Daoy (cell line): ENCODE measurements at places on chromosomes 3 and 15. TPM values are rescaled to one million over a fixed set of nuclear protein-coding genes. Genes with fewer than 3 reads are reported as not detected.

The IL20RB gene
- total RNA-seq = 1.3 and 1.5 TPM in 2 replicates

The DAPK2 gene
- total RNA-seq = 1.5 and 1.9 TPM in 2 replicates

The RCN2 gene
- 79.7 and 104 TPM in 2 replicates for total RNA-seq

The IQCF5 gene
- total RNA-seq = not detected in 2 replicates

The MESP1 gene
- total RNA-seq = 1.2 and 1.5 TPM in 2 replicates

The SLC22A13 gene
- 0.91 TPM in 1 of 2 replicates, not detected in the other for total RNA-seq

The SCG3 gene
- 0.86 and 2.4 TPM in 2 replicates for total RNA-seq

DNA sequence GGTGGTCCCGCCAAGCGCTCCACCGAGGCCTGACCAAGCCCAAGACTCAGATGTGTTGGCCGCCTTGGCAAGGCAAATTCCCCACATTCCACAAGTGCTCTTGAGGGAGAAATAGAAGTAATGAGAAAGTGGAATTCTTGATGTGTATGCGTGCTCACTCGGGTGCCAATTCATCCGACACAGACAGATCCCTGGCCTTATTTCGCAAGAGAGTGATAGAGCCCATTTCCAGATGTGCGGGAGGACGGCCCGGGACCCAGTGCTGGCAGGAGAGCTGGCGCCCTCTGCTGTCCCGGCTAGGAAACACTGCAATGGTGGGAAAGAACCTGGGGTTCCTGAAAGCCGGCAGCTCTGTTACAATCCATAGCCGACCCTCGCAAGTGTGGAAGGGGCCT is 76.0 kb downstream of the HMG20A start:
- DNase-seq = peak; percentile 86

- peak; percentile 87 for DNase-seq
Observed at GRCh38 chr15:59313641-59314332, 58.9 kb downstream of the MYO1E start.

DNA sequence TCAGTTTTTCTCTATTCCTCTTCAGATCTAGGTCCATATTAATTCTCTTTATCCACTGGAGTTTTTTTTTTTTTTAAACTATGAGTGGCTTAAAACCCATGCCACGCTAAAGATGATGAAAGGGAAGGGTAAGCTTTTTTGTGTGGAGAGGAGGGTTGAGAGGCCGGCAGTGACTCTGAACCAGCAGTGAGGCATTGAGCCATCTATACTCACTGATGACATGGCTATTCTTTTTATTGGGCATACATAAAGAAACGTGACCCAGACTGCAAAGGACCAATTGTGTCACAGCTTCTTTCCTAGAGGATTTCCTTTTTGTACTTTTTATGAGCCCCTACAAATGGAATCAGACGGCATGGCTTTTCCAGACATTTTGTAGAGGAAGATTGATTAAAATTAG is 662.2 kb downstream of the AGBL1 start:
- no peak for DNase-seq

DNA sequence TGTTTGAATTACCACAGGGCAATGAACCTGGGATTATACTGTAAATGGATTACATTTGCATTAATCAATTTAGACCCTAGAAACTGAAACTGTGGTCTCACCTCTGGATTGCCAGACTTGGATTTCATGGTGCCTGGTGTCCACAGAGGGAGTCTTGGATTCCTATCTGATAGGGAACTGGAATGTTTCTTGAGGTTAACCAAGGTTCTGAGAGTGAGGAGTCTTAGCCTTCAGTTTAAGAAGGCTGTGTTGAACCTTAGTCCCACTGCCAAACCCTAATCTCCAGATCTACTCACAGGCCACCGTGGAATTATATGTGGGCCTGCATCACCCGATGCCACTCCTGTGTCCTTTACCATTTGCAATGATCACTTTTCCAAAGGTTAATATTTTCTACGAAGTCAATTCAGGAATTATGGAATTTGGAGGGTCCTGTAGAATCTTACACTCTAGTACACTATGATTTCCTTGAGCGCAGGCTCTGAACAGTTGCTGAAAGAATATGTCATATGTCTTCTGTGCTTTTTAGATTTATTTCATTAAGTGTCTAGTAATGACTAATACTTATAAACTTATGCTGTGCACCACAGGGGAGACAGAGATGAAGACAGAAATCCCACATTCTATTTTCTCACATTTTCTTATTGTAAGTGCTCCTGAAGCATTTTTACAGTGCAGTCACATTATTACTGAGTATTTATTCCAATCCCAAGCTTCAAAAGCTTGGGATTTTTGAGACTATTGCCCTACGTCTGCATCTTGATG is 87.9 kb downstream of the EFL1 start:
- no peak for DNase-seq

DNA sequence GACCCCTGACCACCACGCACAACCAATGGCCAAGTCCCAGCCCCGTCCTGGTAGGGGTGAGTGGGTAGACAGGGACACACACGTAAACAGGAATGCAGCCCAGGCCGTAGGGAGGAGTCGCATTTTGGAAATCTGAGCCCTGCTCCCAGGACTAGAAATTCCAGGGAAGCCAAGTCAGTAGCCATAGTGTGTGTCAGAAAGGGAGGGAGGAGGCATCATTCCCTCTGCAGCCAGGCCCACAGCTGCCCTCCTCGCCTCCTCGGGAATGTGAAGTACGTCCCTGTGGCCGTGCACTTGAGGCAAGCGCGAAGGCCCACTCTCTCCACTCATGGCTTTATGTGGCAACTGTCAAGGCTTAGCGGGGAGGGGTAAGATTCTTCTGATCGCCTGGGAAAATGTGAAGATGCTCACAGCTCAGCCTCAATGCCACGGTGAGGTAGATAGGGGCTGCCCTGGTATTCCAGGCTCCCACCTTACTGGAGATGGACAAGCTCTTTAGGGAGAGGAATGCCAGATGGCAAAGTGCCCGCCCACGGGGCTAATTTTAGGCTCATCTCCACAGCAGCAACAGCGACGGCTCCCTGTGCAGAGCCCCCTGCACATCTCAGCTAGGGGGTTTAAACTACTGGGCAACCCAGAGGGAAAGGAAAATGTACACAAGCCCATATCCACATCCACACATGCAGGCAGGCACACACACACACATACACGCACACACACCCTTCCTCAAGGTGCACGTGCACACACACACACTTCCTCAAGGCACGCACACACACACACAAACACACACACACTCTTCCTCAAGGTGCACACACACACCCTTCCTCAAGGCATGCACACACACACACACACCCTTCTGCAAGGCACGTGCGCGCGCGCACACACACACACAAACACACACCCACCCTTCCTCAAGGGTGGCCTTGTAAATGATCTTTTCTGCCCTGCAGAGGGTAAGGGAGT is 65.5 kb downstream of the ADCY5 start:
- DNase-seq = no peak

DNA sequence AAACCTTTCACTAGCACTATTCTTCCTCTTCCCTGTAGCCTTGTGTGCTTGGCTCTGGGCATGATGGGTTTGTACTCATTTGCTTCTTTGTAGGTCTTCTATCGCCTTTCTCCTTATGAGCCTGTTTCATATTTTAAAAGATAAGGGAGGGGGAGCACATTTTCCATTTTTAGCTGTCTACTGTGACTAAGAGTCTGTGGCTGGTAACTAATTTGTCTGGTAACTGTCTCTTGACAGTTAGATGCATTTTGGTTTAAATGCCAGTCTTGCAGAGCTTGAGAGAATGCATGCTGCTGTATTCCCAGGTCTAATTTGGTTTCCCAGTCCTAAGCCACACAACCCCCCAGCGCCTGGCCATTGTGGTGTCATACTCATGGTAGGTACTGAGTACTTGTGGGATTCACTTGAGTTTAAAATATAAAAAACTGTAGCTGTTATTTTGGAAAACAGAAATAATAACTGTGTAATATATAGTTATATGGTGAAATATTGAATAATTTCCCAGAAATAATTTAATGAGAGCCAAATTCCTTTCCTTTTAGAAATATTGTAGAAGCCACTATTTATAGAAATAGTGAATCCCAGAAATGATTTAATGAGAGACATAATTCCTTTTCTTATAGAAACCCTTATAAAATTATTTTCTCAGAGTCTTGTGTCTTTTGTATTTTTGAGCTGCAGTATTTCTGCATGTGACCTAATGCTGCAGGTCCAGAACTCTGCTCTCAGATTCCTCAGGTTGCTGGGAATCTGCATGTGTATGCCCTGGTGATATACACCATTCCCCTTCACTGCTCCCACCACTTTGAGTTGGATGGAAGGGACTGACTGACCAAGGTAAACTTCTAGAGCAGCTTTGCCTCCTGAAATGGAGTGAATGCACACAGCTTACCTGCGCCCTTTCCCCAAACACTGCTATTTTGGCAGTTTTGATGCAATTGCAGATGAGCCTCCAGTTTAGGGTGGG is 13.9 kb upstream of the GPR171 start:
- DNase-seq = peak; percentile 72

GRCh38 chr15:85630311-85630710 is 164.4 kb downstream of the KLHL25 start:
- DNase-seq = no peak

GRCh38 chr15:91456251-91456718 is 356.2 kb downstream of the SV2B start:
- peak; percentile 97 for DNase-seq

DNA sequence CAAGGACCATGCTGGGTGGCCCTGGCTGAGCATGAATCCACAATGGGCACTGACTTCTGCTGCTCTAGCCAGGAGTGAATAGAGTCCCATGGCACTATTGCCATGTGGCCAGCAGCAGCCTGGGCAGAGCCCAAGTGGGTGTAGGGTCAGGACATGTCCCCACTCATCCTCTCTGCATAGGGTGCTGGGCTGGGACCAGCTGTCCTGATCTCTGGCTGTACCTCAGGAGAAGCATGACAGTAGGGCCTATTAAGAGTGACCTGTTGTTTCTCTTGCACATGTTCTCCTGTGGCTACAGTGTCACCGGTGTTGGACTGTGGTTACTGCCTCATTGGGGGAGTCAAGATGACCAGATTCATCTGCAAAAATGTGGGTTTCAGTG is 46.9 kb downstream of the DLEC1 start:
- DNase-seq = no peak

DNA sequence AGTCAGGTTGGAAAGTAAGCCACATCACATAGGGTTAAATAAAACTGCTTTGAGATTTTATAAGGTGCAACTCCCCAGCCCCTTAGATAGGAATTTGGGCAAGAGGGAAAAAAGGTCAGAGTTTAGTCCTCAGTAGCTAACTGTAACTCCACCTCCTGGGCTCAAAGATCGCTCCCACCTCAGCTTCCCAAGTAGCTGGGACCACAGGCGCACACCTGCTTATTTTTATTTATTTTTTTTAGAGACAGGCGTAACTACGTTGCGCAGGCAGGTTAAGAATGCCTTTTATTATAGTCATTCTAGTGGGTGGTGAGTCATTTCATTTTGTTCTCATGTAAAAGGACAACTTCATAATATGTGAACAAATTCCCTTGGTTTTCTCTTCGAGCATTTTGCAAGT is 14.7 kb downstream of the TM2D3 start:
- DNase-seq = no peak

GRCh38 chr3:106190296-106190695 is 321.5 kb upstream of the CBLB start:
- no peak for DNase-seq

- no peak for DNase-seq
Observed at GRCh38 chr15:72919936-72920465, 132.3 kb upstream of the NEO1 start.

- DNase-seq = peak; percentile 50
Observed at GRCh38 chr3:159861369-159861987, 127.2 kb upstream of the IL12A start.

DNA sequence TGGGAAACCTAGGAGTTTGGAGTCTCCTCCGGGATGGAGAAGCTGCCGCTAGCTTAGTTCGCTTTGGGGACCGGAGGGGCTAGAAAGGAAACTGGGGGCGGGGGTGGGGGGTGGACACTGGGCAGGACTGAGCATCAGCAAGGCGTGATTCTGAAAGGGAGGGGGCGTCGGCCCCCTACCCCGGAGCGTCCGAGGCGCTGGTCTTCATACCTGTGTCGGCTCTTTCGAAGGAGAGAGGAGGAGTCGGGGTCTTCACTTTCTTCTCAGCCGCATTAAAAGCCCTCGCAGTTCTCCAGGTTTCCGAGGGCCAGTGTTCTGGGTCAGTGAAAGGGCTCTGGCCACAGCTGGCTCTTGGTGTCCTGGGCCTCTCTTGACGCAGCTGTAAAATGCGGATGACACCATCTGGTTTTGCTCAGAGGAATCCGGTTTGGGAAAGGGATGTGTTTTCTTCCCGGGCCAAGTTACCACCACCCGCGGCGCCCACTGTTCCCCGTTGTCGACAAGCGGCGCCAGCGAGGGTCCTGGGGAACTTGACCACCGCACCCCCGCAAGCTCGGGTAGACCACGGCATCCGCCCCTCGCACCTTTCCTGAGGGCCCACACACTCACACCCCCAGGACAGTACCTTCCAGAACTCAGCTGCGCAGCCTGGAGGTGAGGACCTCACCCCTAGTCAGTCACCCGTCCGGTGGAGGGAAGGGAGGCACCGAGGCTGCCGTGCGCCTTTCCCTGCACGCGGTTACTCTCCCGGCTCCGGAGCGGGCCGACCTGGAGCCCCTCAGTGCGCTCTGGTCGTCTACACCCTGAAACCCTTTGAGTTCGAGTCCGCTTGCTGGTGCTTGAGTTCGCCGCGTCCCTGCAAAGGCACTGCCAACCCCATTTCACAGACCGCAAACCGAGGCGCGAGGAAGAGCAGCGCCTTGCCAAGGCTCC is 660 bp downstream of the CCK start:
- no peak for DNase-seq

DNA sequence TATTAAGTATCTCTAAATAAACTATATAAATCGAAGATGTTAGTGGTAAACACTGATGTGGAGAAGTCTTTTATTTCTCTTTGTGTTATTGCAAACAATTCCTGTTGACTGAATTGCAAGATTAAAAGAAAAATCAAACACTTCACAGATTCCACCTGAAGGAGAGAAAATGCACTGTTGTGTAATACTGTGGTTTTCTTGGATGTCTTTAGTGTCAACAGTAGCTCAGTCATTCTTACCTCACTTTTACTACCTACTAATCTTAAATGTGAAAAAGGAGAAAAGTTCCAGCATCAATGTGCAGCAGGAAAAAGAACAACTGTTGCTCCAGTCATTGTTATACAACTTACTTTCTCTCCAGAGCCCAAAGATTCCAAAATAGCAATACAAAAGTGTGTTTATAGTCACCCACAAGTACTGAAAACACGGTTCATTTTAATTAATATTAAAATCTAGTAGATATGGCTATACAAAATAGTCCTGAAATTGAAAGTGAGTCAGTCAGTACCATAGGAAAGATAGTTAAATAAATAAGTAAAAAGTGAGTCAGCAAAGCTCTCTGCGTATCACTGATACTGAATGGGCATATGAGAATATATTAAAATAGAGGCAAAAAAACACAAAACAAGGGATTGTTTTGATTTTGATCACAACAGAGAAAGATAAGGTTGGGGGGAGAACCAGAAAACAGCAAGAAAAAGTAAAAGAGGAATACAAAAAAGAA is 90.5 kb upstream of the CSPG5 start:
- no peak for DNase-seq

DNA sequence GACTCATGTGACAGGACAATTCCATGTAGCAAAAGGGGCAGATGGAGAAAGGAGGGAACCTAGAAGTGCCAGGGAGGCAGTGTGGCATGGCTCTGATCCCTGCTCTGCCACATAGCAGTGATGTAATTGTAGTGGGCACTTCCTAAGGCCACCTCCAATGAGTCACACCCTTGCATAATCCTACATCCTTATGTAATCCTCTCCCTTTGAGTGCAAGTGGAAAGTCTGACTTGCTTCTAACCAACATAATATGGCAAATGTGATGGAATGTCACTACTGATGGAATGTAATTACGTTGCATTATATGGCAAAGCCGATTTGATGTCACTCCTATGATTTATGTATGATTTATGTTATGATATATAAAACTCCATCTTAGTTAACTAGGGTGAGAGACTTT is 72.9 kb upstream of the ATP2C1 start:
- DNase-seq = peak; percentile 77

- DNase-seq = no peak
Observed at GRCh38 chr3:15382405-15382923, 44.9 kb downstream of the METTL6 start.
